ENCODE measurements at places on chromosomes 11 and 22.
A peak's percentile ranks its signal among the peaks of the same experiment; 100 is the strongest.

DNA sequence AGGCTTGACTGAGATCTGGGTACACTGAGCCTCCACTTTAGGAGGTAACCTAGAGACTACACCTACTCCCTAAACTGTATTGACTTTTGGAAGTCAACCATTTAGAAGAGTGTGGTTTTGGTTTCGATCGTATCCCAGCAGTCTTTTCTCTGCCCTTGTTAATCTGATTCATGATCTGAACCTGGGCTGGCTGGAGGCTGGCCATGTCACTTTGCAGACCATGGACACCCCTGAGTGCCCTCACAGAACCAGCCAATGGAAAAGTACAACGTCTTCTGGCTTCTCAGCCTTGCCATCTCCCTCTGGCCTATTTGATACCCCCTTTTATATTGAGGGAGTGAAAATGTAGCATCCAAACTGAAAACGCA, 10.8 kb downstream of the EHF start:
- DNase-seq, result no peak

GRCh38 chr11:1770528-1770927, 6.8 kb upstream of the CTSD start:
- no peak for DNase-seq

- DNase-seq, result no peak
Observed at GRCh38 chr22:22045571-22046335, 63.2 kb upstream of the TOP3B start.

- no peak for DNase-seq
Observed at GRCh38 chr11:110308071-110308470, 11.7 kb upstream of the RDX start.

DNA sequence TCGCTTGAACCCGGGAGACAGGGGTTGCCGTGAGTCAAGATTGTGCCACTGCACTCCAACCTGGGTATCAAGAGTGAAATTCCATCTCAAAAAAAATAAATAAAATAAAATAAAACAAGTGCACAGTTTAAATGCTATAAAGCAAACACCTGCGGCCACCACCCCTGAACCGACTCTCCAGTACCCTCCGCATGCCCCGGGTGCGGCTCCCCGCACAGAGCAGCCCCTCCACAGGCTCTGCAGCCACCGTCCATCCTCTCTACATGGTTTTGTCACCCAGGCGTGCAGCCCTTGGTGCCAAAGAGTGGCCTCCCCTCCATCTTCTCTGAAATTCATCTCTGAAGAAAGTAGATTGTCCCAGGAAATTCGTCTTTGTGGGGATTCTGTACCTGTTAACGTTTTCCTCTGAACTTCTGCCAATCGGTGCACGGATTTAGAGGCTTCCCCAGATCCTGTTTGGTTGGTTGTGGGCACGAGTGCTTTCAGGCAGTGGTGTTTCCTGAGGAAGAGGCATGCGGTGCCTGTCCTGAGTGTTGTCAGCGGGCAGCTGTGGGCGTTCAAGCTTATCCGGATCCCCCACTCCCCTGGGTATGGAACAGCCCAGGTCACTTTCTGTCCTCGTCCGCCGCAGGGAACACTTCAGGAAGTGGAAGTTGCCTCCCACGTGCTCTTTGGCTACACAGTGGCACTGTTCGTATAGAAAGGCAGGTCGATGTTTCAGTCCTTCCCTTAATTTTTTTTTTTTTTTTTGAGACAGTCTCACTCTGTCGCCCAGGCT, 4.1 kb downstream of the MIOX start:
- DNase-seq, result no peak

DNA sequence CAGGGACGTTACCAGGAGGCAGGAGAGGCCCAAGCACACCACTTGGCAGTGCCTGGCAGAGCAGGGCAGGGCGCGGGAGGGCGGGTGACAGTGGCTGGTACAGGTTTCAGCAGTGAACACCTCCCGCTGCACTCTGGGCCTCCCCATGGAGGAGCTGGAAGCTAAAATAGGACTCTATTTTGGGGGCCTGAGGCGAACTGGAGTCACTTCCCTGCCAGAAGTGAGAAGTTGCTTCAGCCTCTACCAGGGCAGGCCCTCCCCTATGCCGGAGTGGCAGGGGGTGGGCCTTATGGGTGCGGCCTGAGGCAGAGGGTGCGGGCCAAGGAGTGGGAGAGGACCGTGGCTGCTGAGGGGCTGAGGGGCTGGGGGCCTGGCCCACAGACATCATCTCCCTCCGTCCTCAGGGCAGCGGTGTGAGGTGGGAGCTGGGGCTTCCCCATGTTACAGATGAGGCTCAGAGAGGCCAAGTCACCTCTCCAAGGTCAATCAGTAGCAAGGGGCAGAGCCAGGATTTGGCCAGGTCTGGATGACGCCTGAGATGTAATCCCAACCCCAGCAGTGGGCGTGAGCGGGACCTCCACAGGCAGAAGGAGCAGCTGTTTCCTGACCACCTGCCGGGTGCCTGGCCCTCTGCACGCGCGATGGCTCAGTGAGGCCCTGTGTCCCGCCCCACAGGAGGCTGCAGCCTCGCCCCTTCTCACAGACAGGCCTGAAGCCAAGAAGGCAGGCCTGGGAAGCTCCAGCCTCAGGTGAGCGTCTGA, 39.3 kb downstream of the KCNJ4 start:
- DNase-seq, result no peak

DNA sequence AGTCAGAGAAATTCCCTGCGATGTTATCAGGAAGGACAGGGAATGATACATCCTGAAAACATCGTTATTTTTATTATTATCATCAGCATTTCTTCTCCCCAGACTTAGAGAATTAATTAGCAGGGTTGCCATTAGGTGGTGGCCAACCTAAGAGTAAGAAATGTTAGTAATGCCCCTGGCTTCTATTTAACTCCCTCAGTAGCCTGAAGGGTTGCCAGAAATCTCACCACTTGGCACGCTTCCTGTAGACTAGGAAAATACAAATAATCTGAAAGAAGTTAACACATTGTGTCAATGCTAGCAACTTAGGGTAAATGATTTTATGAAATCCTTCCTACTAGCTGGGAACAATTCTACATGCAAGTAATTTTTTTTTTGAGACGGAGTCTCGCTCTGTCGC, 45.5 kb downstream of the ENDOD1 start:
- no peak for DNase-seq

GRCh38 chr11:22763166-22763565, 66.4 kb downstream of the SVIP start:
- DNase-seq, result no peak

GRCh38 chr11:35787626-35788025, 125.1 kb downstream of the TRIM44 start:
- DNase-seq, result no peak

- peak; percentile 67 for DNase-seq
Observed at GRCh38 chr22:26679003-26679629, 21.7 kb downstream of the MIAT start.

DNA sequence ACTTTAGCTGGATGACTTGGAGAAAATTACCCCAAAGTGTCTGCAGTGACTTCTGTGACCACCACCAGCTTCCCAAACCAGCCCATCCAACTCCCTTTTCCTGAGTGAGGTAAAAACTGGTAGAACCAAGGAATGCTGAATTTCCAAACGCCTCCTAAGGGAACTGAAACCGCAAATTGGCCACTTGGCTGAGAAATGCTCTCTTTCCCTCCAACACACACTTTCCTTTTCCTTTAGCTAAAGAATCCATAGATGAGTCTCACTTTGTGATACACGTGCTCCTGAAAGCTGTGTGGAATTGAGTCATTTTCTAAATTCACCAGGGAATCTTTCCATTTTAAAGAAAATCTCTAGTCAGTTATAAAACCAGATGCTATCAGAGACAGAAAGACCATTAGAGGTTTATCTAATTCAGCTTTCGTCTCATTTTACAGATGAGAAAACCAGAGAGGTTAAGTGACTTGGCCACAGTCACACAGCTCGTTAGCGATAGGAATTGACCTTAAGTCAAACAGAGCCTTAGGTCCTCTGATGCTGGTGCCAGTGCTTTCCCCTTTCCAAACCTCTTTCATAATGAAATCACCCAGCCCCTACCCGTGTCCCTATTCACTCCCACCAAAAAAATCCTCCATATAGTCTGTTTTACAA, 137.2 kb downstream of the COMMD9 start:
- DNase-seq, result no peak

GRCh38 chr22:30333707-30334087, 7.0 kb upstream of the TBC1D10A start:
- no peak for DNase-seq

DNA sequence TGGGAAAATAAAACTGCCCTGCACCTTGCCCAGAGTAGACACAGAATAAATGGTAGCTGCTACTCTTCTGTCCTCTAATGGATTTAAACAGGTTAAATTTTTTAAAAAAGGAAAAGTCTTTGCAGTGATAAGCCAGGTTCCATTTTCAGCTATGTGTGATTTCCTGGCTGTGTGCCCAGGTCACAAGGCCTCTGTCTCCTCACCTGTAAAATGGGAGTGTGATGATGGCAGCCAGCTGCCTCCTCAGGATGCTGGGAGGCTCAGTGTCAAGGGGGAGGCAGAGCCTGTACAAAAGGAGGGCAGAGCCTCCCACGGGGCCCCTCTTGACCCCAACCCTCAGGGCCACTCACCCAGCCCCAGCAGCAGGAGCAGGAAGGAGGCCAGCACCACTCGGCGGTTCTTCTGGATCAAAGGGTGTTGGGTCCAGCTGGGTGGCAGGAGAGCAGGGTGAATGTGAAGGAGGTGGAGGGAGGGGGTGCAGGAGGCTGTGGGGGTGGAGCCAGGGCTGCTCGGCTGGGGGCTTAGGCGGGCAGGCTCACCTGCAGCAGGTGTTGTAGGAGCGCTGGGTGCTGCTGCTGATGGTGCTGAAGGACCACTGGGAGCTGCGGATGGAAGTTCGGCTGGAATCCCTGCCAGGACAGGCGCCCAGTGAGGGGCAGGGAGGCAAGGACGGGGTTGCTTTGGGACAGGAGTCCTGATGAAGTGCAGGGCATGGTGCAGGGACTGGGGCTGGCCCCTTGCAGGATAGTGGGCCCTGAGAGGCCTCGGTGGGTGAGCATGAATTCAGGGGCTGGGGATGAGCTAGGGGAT, 1.9 kb downstream of the TMEM134 start:
- DNase-seq, result no peak

DNA sequence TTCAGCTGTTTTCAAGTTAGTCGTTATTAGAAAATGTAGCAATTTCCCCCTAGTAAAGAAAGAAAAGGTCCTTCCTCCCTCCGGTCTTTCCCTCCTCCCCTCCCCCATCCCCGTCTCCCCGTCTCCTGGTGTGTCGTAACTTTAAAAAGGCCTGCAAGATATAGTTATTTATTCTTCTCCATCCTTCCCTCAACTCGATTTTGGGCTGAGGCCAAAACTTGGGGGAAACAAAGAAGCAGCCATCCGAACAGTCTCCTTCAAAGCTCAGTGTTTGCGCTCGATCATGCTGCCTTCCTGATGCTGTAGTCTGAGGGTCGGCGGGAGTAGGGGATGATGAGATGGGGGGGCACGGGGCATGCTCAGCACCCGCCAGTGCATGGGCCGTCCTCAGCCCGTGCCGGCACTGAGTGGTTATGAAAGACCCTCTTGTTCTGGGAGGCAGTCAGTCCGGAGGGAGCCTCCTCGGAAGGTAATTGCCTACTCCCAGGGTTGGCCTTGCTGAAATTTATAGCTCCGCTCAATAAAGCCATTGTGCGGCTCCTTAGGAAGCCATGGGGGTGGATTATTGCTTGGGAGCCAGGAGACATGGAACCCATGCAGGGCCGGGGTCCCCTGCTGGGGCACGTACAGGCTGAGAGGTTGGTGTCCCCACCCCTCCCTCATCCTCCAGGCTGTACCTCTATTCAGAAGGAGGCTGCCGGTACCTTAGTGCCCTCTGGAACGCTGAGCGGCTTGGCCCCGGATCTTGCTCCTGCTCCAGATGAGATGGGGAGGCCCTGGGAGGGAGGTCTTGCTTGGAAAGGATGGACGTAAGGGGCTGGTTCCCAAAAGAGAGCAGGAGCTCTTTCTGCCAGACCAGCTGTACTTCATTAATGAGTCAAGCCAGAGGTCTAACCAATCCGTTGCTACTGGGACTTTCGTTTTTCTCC, 212.7 kb upstream of the CADM1 start:
- DNase-seq, result no peak

- no peak for DNase-seq
Observed at GRCh38 chr22:44468973-44469372, 29.1 kb downstream of the RTL6 start.

DNA sequence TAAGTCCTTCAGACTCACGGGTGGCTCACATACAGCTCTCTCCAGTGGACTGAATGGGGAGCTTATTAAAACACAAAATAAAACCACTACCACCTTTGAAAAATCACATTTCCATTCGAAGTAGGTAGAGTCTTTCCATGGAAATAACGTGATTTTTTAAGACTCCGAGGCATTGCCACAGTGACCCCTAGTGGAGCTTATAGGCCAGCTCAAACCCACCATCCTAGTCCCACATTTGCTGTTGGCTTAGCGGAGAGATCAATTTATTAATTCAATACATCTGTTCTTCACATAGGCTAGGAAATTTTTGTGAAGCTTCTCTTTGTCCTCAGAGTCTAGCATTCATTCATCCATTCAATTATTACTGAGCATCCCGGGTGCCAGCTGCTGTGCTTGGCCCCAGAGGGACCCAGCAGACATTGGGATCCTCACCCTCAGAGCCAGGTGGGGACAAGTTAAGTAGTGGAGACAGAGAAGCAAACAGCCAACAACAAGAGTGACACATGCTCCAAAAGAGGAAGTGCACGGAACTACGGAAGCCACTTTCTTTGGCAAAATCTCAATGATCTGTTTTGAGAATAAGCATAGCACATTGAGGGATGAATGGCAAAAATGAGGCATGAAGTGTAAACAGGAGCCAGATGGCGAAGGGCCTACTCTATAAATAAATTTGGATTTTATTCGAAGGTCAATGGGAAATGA, 10.2 kb upstream of the P4HA3 start:
- DNase-seq, result peak; percentile 13

- no peak for DNase-seq
Observed at GRCh38 chr11:75144716-75145014, 6.2 kb upstream of the SLCO2B1 start.

- no peak for DNase-seq
Observed at GRCh38 chr11:10117709-10118351, 176.2 kb downstream of the SBF2 start.

GRCh38 chr11:79139900-79140299, 300.9 kb downstream of the TENM4 start:
- no peak for DNase-seq

DNA sequence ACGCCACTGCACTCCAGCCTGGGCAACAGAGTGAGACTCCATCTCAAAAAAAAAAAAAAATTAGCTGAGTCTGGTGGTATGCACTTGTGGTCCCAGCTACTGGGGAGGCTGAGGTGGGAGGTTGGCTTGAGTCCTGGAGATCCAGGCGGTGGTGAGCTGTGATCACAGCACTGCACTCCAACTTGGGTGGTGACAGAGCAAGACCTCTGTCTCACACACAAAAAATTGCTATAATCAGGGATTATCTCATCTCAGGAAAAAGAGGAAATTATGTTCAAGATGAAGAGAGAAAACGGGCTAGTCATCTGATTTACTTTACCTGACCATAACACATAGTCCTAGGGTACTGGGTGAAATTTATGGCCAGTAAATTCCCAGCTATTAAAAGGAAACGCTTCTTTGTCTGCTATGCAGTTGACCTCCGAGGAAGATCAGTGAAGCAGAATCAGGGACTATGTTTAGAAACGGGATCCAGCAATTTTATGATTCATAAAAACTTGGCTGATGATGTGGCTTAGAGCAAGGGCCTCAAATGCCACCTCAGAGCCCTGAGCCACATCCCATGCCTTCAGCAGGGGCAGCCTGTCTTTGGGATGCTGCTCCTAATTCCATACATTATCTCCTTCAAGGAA, 386.2 kb downstream of the NTM start:
- no peak for DNase-seq

- no peak for DNase-seq
Observed at GRCh38 chr11:34155057-34155756, 49.8 kb downstream of the NAT10 start.

Measured in activated CD4-positive, alpha-beta T cell treated with anti-CD3 and anti-CD28 coated beads, Interleukin-2, amount 50 U/mL, for 1 hour (primary cell).